ENCODE measurements at places on chromosomes 3 and 15.
A peak's percentile ranks its signal among the peaks of the same experiment; 100 is the strongest.

DNA sequence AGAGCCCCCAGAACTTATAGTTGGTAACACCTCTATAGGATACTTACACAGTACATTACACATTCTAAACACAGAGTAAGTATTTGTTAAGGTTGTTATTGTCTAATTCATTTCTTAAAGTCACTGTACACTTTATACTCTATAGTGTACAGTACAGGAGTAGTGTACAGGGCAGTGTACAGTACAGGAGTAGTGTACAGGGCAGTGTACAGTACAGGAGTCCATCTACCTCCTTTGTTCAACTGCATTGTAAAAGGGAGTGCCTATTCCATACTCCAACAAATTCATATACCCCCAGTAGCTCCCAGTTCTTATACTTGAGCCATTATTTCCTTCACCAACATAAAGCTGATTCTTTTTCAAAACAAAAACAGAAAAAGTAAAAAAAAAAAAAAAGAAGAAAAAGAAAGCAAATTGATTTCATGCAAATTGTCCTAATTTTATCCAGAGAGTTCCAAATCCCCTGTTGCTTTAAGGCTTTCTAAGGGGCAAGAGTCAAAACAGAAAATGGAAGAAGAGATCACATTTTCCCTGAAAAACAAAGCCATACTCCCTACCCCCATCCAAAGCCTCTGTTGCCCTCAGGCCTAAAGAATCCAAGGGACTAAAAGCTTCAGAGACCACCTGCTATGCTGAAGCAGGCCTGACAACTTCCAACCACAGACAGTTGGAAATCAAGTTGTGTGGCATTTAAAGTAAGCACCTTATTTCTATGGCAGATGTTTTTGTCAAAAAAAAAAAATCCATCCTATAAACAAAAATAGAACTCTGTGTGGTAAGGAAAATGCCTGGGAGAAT, 125.6 kb downstream of the PLCH1 start:
- DNase-seq: no peak

DNA sequence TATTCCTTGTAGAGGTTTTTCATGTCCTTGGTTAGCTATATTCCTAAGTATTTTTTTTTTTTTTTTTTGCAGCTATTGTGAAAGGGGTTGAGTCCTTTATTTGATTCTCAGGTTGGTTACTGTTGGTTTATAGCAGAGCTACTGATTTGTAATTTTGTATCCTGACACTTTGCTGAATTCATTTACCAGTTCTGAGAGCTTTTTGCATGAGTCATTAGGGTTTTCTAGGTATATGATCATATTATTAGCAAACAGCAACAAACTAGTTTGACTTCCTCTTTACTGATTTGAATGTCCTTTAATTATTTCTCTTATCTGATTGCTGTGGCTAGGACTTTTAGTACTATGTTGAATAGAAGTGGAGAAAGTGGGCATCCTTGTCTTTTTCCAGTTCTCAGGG, 737.4 kb downstream of the ZNF385D start:
- DNase-seq: peak; percentile 4

- DNase-seq: peak; percentile 58
Measured at GRCh38 chr3:31968369-31968926, 12.6 kb downstream of the OSBPL10 start.

GRCh38 chr3:61947456-61947855, 386.1 kb downstream of the PTPRG start:
- no peak for DNase-seq
